ENCODE measurements at places on chromosomes 6 and 20.

GRCh38 chr6:42819803-42820511 is 38.1 kb downstream of the BICRAL start:
- no peak for DNase-seq

DNA sequence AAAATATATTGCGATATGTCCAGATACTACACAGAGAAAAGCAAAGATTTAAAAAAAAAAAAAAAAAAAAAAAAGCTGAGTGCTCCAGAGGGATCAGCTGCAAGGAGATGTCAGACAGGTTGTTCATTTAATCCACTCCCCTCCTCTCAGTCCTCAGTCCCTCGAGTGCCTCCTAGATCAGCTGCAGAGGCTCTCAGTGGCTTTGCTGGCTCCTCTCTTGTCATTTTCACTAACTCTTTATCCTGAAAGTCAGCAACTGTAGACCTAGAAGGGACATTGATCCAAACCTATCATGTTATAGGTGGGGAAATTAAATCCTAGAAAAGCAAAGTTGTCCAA is 61.6 kb downstream of the KIAA0319 start:
- DNase-seq = no peak

- DNase-seq = peak; percentile 10
Measured at GRCh38 chr6:52361414-52361944, 472 bp upstream of the PAQR8 start.

DNA sequence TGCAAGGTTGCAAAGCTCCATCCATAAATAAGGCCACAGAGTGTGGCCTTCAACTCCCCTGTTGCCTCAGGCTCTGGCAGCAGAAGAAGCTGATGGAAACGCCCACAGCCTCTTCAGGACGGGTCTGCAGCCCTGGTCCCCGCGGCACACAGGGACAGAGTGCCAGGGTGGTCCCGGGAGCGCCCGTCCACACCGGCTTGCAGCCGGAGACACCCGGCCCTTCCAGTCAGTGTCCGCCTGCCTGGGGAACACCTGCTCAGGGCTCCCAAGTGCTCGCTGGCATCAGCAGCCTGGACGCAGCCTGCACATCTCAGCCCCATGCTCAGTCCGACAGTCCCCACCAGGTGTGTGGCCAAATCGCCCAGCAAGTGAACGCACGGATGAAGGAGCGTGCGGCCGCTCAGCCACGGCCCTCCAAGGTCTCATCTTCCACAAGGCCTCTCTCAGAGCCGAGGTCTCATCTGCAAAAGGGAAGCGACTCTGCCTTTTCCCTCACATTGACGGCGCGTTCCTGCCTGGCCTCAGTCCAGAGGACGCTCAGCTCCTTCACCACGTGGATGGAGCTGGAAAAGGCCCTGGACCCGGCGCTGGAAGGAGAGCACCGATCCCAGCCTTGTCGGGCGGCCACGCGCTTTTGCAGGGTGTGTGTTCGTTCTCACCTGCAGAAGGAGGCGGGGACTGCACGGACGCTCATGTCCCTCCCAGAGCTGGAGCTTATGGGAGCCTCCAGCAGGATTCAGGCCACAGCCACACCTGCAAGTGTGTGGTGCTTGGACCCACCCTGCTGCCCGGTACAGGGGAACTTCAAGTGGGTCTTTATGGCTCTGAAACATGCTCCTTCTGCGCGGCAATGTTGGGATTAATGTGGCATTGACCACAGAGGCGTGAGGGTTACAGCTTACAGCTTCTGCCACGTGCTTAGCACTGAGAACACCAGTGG is 180.4 kb downstream of the DLL1 start:
- DNase-seq = no peak

- no peak for DNase-seq
Measured at GRCh38 chr6:1708820-1709219, 99.1 kb downstream of the FOXC1 start.

DNA sequence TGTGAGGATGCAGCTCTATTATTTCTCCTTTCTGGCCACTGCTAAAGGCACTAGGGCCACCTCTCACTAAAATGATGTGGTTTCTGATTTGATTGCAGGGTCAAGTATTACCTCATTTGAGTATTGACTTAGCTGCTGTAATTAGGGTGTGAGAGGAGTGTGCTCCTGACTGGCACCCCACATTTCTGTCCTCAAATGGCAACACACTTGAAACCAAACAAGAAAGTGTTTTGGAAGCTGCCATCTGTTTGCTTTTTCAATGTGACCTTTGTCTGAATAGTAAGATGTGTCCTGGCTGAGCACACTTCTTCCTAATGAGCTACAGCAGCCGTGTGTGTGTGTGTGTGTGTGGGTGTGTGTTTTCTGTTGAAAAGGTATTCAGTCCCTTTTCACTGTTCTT is 62.8 kb upstream of the SCP2D1 start:
- DNase-seq = no peak

- DNase-seq = no peak
Measured at GRCh38 chr20:48295445-48295903, 510.2 kb upstream of the SULF2 start.

- no peak for DNase-seq
Measured at GRCh38 chr6:46525583-46525982, 34.3 kb upstream of the RCAN2 start.

DNA sequence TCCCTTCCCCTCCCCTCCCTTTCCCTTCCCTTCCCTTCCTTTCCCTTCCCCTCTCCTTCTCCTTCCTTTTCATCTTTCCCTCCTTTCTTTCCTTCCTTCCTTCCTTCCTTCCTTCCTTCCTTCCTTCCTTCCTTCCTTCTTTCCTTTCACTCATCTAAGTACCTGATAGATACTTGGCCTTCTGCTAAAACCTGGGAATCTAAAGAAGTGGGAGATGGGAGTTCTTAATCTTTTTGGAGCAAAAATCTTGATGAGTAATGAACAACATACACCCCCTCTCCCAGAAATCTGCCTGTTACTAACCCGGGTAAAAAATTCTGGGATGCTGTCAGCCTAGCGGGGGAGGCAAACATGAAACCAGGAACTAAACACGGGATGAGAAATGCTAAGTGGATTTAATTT is 100.7 kb downstream of the VEGFA start:
- no peak for DNase-seq

- no peak for DNase-seq
Measured at GRCh38 chr6:68167604-68168003, 467.5 kb upstream of the ADGRB3 start.
